HT-29 (cell line): ENCODE measurements at places on chromosomes 3 and 15.

GRCh38 chr3:56938530-56938929 is 121.9 kb upstream of the SPATA12 start:
- DNase-seq, result no peak

GRCh38 chr3:127389913-127390312 is 102.1 kb upstream of the PRR20G start:
- no peak for DNase-seq

DNA sequence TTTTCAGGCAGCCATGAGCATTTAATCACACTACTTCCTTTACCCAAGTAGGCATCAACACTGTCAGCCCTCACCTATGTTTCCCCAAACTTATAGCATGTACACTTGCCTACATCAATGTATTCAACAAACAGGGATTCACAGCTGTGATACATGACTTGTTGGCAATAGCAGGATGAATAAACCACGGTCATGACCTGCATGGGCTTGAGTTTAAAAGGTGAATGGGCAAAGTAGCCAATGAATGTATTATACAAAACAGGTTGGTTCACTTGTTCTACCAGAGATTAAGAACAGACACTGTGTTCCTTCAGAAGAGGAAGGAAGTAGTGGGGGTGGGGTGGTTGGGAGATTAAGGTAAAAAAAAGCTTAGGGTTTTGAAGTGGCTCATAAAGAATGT is 861.9 kb upstream of the SEMA6D start:
- DNase-seq, result peak; percentile 12

GRCh38 chr3:85258326-85258725 is 299.5 kb downstream of the CADM2 start:
- no peak for DNase-seq

- DNase-seq, result no peak
Observed at GRCh38 chr3:152717252-152717651, 117.7 kb upstream of the P2RY1 start.

GRCh38 chr15:68386587-68387288 is 45.2 kb downstream of the ITGA11 start:
- no peak for DNase-seq

DNA sequence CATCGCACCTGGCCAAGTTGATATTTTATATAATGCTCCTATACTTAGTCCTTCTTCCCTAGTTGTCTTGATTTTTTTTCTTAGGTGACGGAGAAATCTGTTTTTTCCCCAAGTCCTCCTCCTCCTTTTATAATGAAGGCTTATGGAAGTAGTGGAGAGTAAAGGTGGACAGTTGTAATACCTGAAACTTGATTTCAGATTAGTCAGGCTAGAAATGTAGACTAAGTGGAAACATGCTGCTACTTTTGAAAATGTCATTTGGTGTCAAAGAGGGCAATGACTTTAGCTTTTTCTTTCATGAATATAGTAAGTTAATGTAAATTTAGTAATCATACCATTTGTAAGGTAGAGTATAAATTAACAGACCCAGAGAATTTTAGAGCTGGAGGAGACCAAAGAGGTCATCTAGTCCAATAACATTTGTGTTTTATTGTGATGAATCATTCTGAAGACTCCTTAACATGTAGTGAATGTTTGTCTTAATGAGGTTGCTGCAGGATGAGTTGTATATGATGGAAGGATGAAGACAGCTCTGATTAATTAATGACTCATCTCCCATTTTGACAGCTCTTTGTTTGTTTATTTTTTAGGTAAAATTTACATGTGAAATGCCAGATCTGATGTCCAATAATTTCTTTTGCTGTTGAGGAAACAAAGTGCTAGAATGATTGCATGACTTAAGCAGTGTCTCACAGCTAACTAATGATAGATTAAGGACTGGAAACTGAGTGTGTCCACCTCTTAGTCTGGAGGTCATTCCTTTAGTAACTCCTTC is 8.7 kb downstream of the CTDSPL2 start:
- DNase-seq, result peak; percentile 3

GRCh38 chr15:73879426-73879825 is 6.1 kb downstream of the TBC1D21 start:
- DNase-seq, result no peak

- no peak for DNase-seq
Observed at GRCh38 chr3:70726096-70726938, 413.9 kb upstream of the MDFIC2 start.

- no peak for DNase-seq
Observed at GRCh38 chr15:70646169-70646568, 117.2 kb downstream of the UACA start.

- DNase-seq, result no peak
Observed at GRCh38 chr15:52976516-52977075, 186.5 kb upstream of the ONECUT1 start.

DNA sequence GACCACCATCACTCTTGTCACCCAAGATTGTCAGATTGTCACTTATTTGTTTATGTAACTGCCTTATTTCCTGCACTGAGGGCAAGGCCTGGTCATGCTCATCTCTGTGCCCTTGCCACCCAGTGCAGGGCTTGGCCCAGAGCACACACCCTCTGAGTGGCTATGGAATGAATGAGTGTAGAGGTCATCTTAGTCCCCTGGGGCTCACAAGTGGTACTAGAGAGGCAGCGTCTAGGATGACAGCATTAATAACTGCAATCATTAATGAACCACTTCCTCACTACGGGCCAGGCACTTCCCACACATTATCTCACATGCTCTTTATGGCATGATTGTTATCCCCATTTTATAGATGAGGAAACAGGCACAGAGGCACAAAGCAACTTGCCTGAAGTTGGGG is 117.0 kb downstream of the SMAD6 start:
- DNase-seq, result no peak

DNA sequence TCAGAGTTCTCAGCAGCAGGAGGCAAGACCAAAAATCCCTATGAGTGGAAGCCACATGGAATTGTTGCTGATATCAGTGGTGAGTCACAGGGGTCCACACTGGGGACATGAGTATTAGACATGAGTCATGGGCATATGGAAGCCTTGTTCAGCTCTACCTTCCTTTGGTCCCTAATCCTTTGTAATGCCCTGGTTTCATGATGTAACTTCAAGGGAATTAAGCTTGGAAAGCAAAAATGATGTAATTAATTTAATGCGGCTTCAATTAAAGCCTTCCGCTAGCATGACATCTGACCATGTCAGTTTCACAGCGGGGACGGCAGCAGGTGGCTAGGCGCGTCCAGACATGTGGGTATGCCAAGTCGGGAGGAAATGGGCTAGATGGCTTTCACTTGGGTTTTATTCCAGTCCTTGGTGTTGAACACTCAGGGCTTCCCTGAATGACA is 176.1 kb upstream of the RGMA start:
- DNase-seq, result no peak

DNA sequence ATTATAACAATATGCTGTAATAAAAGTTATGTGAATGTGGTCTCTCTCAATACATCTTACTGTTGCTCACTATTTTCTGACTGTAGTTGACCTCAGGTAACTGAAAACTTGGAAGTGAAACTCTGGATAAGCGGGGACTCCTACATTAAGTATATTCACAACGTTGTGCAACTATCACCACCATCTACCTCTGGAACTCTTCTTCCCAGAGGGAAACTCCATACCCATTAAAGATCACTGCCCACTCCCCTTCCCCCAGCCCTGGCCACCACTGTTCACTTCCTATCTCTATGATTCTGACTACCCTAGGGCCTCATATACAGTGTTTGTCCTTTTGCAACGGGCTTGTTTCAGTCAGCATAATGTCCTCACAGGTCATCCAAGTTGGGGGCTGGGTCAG is 20.7 kb downstream of the SLCO3A1 start:
- no peak for DNase-seq

GRCh38 chr3:46893146-46893748 is 15.7 kb downstream of the PTH1R start:
- no peak for DNase-seq

- DNase-seq, result no peak
Observed at GRCh38 chr15:66221126-66221525, 32.4 kb downstream of the MEGF11 start.

DNA sequence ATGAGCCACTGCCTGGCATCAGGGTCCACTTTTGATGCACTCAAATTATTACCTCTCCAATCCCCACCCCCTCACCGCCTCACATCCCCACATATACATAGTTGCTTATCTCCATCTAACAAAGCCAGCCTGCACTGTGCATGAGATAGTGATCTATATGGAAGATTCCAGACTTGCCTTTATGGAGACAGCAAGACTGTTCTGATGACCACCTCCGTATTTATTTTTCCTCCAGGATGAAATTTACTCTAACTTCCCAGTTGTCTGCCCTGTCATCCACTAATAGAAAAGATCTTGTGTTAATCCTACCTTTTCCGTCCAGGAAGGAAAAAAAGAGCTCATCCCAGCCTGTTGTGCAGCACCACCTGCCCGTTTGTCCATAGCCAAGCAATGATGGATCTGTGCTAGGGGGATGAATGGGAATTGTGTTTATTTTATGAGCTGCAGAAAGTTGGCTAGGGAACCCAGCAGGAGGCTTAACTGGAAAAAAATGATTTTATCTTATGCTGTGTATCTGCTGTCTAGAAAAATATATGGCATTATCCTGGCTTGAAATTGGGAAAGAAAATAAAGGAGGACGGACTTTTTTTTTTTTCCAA is 114.5 kb downstream of the CD47 start:
- no peak for DNase-seq

- DNase-seq, result no peak
Observed at GRCh38 chr3:64266065-64266931, 41.0 kb upstream of the PRICKLE2 start.

DNA sequence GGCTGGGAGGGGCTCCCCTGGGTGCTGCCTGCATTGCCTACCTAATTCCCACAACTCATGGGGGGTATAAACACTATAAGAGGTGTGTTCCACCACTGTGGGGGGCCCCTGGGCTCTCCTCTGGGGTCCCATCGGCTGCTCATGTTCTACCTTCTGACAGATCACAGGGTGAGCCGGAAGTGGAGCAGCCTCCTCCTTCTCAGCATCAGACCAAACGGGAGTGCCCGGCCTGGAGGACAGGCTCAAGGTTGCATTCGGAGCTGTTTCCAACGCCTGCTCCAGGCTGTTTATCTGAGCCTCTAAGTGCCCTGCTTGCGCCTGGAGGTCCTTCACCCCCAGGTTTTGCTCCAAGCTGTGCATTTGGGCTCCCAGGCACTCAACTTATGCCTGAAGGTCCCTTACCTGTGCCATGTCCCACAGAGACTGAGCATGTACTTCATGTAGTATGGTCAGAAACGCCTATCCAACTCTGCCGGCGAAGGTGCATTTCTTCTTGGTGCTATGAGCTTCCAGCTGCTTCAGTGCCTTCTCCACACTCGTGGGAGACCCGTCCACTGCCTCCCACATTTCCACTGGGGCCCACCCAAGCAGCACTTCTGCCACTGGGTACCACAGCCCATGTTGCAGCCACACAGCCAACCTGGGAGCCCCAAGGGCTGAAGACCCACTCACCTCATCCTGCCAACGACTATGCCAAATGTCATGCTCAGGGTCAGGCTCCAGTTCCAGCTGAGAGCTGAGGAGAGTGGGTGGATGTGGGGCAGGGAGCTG is 232.1 kb downstream of the IGSF11 start:
- no peak for DNase-seq

- DNase-seq, result no peak
Observed at GRCh38 chr3:170040418-170040817, 2.6 kb downstream of the GPR160 start.

DNA sequence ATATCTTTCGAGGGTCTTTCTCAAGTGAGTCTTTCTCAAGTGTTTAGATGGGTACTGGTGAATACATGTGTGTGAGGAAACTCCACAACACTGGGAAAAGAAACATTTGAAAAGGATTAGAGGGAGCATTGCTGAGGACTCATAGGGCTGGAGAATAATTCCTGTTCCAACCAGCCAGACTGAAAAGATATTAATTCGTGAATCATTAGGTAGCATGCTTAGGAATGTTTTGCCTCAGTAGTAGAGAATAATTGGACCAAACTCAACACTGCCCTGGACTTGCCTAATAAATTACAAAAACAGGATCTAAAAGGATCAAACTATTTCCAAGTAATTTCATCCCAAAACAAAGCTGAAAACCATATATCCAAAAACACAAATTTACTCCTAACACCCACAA is 17.3 kb downstream of the PP2D1 start:
- DNase-seq, result no peak

DNA sequence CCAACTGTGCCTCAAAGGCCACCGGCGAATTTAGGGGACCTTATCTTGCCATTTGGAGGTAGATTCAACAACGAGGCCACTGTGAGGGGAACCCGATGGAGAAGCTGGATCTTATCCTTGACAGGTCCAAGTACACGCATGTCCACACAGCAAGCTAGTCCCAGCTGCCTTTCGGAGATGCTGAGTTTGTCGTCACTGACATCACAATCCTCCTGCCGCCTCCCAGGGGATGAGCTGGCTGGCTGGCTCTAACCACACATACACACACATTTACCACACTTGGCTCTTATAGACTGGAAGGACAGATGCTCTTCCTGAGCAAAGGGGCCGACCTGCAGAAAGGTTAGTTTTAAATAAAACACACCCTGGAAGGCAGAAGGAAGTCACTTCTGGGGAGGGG is 176.3 kb downstream of the STT3B start:
- DNase-seq, result no peak

- DNase-seq, result peak; percentile 61
Observed at GRCh38 chr3:94587291-94587690, 524.4 kb downstream of the NSUN3 start.

DNA sequence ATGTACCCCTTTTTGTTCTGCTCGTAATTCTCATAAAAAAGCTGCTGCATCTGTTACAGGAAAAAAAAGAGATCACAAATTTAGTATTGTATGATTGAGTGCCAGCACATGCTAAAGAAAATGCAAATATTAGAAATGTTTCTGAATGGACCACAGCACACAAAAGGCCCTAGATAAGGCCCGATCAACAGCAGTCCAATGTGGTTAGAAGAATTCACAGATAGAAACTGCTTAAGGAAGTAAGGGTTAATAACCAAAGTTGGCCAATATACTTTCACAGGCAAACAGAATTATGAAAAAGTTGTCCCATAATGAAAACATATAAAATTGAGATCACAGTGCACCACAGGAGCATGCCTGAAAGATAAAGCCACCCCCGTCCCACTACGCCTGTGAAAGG is 72.9 kb downstream of the CHSY1 start:
- no peak for DNase-seq
